Forelimb muscle (tissue), 1 donor: ENCODE measurements at places on chromosomes 13 and 19. TPM values are rescaled to one million over a fixed set of nuclear protein-coding genes. Genes with fewer than 3 reads are reported as not detected.

GRCh38 chr19:50022823-50023222 lies 2.3 kb downstream of the VRK3 start:
- no peak for DNase-seq

Gene ANKRD24
- 2.9 TPM for polyA plus RNA-seq

DNA sequence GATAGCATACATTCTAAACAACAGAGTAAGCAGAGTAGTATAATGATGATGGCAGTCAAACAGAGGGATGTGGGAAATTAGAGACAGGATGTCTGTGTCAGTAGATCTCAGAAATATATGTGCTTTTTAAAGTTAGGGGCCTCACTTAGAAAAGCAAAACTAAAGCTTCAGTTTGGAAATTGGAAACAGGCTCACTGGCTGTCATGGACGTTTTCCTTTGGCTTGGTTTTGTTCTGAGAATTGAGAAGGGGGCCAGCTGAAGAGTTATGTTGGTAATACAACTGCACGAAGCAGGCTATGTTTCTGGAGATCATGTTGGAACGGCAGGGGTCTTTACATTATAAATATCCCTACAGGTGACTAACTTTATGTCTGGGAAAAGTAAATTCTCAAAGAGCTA lies 261.3 kb downstream of the LMO7 start:
- DNase-seq, result no peak

DNA sequence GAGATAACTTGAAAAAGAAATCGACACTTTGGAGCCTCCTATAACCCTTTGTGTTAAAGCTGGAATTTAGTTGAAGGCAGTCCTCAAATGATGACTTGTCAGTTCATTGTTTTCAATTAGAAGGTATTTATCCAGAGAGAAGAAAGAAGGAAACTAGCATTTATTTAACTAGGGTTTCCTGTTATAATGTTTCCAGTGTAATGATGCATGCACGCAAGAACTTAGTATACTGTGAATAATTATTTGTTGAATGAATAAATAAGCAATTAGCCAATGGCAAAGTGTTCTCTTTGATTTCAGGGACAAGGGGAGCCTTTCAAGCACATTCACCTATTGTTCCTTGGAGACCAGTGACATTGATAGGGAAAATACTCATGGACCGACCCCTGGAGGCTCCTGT lies 307.4 kb downstream of the KLF5 start:
- DNase-seq, result no peak

DNA sequence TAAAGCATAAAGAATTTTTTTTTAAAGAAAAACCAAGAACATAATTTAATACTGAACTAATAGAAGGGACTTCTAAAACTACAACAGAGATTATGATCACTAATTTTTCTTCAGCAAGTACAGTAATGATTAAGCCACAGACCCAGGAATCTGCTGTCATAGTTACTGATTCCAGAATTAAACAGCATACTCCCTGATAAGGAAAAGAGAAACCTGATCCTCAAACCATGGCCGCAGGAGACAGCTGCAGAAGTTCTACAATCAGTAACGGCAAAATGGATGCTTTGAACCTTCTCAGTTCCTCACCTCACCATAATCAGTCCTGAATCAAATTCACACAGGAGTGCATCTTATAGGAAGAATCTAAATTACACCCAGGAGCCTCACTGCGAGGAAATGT lies 939.0 kb upstream of the SLITRK1 start:
- DNase-seq, result no peak

Gene ZNF667
- polyA plus RNA-seq, result 11.3 TPM

DNA sequence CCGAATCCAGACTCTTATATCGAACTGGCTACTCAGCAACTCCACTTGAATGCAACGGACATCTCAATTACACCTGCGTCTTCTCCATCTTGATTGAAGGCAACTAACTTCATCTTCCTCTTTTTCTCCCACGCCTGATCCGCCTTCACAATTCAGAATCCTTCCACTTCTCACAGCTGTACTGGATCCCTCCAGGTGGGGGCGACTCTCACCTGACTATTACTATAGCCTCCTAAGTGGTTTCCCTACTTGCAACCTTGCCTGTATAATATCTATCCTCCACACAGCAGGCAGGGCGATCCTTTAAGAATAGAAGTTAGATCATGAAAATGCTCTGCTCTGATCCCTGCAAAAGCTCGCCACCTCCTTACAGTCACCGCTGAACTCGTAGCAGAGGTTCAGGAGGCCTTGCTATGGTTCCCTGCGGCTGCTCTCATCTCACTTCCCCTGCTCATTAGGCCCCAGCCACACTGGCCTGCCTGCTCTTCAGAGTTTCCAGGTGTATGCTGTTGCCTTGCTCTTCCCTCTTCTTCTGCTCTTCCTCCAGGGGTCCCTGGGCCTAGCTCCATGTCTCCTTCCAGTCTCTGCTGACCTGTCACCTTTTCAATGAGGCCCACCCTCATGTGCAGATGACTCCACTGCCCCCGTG lies 31.9 kb downstream of the RFXAP start:
- DNase-seq, result no peak

Gene SRRM5
- polyA plus RNA-seq, result 0.71 TPM

DNA sequence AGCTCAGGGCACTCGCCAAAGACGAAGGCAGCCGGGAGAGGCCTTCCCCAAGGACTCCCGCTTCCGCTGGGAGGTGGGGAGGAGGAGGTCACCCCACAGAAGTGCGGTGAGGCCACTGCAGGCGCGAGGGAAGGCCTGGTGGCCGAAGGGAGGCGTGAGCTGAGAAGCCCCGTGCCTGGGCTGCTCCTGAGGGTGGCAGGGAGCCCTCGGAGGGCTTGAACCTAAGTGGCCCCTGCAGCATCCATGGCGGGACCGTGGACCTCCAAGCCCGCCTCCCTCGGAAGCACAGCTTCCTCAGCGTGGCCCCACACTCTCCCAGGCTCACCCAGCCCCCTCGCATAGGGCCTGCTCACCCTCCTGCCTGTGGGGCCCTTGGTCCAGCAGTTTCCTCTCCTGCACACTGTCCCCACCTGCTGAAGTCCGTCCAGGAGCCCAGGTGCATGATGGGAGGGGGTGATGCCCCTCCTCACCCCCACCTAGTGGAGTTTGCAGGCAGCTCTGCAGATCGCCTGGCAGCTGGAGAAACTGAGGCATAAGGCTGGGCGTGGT lies 25.9 kb downstream of the EFNA2 start:
- no peak for DNase-seq

Gene CATSPERD
- not detected for polyA plus RNA-seq

GRCh38 chr13:31121379-31122140 lies 40.1 kb downstream of the HSPH1 start:
- no peak for DNase-seq

Gene ZNF880
- 12.5 TPM for polyA plus RNA-seq

DNA sequence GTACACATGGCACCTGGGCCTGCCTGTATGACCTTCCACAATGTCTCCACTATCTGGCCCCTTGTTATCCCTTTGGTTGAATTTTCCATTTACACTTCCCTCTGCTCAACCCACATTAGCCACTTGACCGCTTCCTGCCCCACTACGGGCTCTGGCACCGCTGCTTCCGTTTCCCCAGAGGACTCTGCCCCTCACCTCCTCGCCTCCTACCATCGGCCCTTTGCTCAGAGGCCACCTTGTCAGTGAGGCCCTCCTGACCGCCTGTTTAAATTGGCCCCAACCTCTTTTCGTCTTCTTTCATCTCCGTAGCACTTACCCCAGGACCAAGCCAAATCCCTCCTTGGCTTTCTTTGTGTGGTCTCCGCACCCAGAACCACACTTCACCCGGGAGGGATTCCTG lies 47.4 kb downstream of the SOX1 start:
- DNase-seq, result no peak

GRCh38 chr19:4399812-4400134 lies 574 bp downstream of the SH3GL1 start:
- DNase-seq, result no peak

DNA sequence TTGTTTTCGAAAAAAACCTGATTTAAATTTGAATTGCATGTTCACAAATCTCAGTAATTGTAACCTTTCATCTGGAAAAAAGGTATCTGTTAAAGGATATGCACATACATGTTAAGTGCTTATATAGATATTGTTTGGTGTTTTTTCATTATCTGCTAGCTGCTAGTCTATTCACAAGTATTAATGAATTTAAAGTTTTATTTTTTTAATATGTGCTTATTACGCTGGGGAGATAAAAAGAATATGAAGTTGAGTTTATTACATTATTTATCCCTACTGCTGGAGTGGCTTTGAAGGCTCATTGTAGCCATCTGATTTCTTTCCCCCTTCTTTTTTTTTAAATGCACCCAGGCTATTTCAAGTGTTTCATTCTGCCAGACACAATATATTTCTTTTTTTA lies 3.9 kb upstream of the MAB21L1 start:
- DNase-seq, result no peak

- no peak for DNase-seq
These were observed 12.5 kb downstream of the MEIS3 start for GRCh38 chr19:47406711-47407416.

Gene KCNN1
- polyA plus RNA-seq, result 0.97 TPM

DNA sequence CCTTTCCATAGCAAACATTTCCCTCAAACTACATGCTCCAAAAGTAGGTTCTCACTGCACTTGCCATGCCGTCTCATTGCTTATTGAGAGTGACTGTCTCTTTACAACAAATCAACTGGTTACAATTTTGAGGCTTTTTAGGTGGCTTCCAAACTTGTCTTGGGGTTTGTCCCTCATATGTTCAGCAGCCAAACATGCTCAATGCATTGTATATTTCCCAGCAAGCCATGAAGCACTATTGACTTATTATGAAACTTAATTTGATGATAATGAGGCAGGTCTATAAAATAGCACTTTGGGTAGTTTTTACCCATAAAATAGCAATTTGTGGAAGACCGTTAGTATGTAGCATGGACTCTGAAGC lies 78.2 kb downstream of the LRCH1 start:
- no peak for DNase-seq

- DNase-seq, result no peak
These were observed 11.3 kb upstream of the FFAR2 start for GRCh38 chr19:35436477-35437405.

Gene IGFL3
- not detected for polyA plus RNA-seq

- DNase-seq, result no peak
These were observed 2118.0 kb downstream of the PCDH9 start for GRCh38 chr13:65112123-65112522.

Gene LIN7B
- 16.1 TPM for polyA plus RNA-seq

- DNase-seq, result no peak
These were observed 9.0 kb upstream of the CEACAM5 start for GRCh38 chr19:41699231-41699967.

DNA sequence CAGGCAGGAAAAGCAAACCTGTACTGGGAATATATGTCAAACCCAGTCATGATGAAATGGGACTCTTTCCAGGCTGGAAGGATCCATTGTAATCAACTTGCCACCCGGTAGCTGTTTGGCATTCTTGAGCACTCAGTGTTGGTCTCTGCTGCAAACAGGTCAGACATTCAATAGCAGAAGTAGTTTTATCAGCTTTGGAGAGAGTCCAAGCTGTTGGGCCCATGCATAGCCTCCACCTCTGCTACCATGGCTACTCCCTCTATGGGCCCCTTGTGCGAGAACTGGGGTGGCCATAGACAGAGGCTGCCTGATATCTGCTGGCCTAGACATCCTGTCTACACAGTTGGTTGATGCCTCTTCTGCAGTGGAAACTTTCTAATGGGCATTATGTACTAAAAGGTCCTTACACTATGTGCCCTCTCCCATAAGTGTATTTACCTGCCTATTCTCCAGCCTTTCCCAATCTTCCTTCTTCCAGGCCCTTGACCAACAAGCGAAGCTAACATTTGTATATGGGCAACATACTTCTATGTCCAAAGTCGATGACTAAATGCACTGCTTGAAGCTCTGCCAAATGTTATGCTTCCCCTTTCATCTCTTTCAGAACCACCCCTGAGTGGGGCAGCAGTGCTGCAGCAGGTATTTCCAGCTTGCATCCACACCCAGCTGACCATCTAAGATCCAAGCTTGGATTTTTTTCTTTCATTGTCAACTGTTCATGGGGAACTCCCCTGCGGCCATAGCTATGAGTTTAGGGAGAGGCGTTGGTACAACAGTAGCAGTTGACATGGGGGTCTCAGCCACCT lies 5.3 kb upstream of the RNF6 start:
- DNase-seq, result no peak

Gene PRODH2
- polyA plus RNA-seq, result not detected

DNA sequence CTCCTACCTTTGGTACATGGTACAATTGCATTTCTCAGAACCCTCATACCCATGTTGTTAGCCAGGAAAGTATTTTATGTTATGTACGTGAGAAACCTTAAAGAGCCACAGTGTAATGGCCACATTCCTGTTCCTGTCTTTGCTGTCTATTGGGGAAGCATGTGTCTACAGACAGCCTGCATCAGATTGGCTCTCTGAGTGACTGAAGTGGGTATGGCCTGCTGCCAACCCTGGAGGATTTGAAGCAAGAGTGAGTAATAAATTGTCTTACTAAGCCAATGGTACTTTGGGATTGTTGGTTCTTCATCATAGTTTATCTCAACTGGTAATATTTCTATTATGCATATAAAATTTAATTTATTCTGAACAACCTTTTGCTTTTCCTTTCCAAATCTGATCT lies 574.1 kb downstream of the LMO7 start:
- no peak for DNase-seq

DNA sequence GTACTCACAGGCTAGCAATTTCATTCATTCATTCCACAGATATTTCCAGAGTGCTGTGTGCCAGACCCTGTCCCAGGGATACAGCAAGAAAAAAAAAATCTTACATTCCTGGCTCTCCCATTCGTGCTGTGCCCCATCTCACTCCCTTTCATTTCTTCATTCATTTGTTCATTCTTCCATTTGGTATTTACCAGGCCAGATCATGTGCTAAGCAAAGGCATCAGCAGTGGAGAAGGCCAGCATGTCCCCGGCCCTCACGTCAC lies 2.3 kb downstream of the MAP3K10 start:
- DNase-seq, result no peak

DNA sequence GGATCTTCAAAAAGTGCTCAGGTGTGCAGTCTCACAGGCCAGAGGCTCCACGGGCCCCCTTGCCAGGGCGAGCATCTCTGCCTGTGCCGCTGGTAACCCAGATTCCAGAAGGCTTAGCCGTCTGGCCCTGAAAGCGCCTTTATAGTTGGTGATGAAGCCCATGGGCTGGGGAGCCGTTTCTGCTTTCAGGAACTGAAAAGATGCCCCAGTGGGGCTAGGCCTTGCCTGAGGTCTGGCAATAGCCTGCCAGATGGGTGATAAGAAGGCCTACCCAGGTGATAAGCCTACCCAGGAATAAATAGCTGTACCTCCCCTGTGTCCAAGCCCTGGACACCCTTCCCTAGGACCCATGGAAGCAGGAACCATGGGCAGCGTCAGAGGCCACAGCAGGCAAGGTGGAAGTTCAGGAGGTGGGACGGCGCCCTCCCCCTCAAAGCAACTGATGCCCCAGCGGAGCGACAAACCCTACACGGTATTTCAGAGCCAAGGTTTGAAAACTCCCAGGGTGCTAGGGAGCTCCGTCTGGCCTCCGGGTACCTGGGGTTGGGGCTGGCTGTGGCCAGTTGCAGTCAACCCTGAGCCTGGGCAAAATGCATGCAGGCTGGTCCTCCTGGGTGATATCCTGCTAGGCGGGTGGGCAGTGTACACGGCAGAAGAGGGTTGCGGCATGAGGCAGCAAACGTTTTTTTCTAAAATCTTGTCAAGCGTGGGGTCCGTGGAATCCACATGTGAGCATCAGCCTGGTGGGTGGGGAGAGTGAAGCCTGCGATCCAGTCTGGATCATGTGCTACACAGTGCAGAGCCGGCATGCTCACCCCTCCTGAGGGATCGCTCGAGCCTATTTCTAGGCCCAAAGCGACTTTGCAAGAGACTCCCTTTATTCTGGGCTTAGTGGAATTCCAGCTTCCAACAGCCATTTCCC lies 45.3 kb downstream of the ACTN4 start:
- no peak for DNase-seq
